ENCODE measurements at places on chromosomes 6 and 20.

GRCh38 chr6:100806296-100806695 lies 74.8 kb downstream of the ASCC3 start:
- DNase-seq = no peak

GRCh38 chr6:166162599-166163342 lies 4.9 kb downstream of the TBXT start:
- DNase-seq = no peak

GRCh38 chr20:17859002-17859615 lies 109.5 kb downstream of the SNX5 start:
- no peak for DNase-seq

DNA sequence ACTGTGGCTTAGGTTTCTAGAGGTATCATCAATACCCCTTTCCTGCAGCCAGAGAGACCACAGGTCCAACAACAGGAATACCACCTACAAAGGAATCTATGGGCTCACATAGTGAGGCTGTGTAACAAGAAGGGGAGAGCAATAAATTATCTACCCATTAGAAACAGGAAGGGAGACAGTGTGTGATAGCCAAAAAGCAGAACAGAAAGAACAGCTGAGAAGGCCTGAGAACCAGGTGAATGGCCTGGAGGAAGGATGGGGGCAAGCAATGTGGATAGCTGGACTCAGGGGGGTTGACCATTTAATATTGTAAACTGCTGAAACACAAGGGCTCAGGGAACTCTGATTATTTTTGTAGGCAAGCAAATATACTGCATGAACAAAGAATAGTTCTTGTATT lies 628.2 kb downstream of the COL12A1 start:
- no peak for DNase-seq

- no peak for DNase-seq
Measured at GRCh38 chr6:158503222-158503621, 56.7 kb upstream of the TMEM181 start.

DNA sequence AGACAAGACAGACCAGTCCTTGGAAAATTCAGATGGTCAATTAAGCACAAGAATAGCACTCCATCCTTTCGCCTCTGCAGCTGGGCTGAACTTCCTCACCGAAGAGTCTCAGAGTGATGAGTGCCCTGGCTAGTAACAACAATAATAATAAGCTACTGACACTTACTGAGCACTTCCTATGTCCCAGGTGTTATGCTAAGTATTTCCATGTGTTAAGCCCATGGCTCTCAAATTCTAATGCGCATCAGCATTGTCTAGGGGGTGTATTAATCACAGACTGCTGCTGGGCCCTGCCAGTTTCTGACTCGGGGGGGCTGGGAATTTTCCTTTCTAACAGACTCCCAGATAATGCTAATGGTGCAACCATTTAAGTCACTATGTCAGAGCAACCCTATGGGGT lies 118.2 kb upstream of the LRFN2 start:
- no peak for DNase-seq

GRCh38 chr20:62133864-62134263 lies 9.3 kb downstream of the PSMA7 start:
- no peak for DNase-seq

DNA sequence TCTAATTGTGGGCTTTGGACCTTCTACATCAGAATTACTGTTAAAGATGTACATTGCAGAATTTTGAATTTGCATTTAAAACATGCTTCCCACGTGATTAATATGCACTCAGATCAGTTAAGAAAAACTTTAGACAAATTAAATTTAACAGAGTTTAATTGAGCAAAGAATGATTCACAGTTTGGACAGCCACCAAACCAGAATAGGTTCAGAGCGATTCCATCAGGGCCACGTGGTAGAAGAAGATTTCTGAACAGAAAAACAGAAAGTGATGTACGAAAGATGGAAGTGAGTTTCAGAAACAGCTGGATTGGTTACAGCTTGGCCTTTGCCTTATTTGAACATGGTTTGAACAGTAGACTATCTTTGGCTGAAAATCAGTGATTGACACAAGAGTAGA lies 704.2 kb upstream of the MAP3K7 start:
- DNase-seq = no peak

DNA sequence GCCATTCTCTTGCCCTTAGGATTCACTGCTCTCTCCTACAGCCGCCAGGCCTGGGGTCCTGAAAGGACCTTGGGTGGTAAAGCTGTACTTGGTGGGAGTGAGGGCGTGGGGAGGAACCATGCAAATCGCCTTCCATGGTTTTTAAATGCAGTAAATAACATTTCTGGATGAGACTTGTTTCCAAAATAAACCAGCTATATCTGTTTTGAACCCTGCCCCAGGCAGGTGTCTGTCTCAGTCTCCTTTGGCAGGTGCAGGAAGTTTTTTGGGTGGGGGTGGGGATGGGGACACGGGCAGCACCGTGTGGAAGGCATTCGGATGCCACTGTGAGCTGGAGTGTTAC lies 14.3 kb downstream of the ITPA start:
- DNase-seq = no peak

DNA sequence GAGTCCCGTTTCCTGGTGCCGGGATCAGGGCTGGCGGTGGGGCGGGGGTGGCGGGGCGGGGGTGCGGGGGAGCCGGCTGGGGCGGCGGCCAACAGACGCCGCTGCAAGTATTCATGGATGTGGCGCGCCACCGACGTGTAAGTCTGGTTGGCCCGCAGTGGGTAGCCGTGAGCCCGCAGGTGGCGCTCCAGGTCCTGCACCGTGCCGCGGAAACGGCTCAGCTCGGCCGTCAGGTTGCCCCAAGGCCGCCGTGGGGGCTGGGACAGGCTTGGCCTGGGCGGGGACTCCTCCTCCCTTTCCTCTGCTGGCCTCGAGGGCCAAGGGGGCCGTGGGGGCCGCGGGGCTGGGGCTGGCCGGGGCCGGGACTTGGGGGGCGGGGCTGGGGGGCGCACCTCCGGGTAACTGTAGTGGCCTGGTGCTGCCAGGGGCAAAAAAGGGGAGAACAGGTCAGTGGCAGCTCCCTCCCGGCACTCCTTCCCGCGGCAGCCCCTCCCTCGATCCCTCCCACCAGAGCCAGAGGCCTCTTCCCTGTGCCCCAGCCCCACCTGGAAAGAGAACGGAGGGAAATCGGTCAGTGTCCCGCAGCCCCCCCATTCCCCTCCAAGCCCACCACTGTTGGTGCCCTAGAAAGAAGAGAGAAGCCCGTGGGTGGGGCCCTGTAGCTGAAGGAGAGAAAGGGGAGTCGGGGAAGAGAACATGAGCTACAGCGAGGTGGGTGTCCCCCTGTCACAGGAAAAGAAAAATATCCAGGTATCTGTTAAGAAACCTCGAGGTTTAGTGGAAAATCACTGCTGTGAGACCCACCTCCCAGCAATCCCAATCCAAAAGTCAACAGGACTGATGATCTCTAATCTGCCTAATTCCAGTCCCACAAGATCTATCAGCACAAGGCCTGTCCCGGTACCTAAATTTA lies 21.3 kb downstream of the TNXB start:
- DNase-seq = peak; percentile 67

- no peak for DNase-seq
Measured at GRCh38 chr6:65123521-65123920, 583.5 kb downstream of the EYS start.

DNA sequence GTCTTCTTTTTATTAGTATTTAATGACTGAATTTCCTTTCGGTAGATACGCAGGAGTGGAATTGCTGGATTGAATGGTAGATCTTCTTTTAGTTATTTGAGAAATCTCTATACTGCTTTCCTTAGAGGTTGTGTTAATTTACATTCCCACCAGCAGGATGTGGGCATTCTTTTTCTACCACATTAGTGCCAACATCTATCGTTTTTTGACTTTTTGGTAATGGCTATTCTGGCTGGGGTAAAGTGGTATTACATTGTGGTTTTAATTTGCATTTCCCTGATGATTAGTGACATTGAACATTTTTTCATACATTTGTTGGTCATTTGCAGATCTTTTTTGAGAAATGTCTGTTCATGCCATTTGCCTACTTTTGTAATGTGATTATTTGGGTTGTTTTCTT lies 37.1 kb downstream of the SUMO4 start:
- no peak for DNase-seq

DNA sequence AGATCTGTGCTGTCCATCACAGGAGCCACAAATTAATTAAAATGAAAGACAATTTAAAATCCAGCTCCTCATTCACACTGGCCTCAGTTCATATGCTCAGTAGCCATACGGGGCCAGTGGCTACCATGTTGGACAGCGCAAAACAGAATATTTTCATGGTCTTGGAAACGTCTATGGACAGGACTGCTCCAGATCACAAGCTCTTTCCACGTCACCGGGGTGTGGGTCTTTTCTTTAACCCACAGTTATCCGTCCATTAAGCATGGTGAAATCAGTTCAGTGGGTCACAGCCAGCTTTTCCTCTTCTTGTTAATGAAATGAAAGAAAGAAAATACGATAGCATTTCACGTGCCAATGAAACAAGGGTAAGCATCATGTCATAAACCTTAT lies 24.1 kb downstream of the GFOD1 start:
- no peak for DNase-seq

DNA sequence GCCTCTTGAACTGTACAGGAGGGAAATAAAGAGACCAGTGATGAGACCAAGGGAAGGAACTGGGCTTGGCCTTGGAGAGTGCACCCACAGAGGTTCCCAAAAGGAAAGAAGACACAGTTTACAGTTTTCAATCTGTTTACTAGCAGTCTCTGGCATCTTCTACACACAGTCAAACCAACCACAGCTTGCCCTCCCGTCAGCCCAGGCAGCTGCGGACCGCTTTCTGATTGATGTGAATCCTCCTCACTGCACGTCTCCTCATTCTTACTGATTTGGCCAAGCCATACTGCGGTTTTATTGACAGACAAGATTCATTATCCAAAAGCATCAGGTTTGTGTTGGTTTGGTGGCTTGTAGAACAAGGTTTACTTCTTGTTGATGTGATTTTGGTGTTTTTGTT lies 104.5 kb upstream of the ASF1A start:
- no peak for DNase-seq

- DNase-seq = no peak
Measured at GRCh38 chr6:168712993-168713392, 272.0 kb downstream of the SMOC2 start.

DNA sequence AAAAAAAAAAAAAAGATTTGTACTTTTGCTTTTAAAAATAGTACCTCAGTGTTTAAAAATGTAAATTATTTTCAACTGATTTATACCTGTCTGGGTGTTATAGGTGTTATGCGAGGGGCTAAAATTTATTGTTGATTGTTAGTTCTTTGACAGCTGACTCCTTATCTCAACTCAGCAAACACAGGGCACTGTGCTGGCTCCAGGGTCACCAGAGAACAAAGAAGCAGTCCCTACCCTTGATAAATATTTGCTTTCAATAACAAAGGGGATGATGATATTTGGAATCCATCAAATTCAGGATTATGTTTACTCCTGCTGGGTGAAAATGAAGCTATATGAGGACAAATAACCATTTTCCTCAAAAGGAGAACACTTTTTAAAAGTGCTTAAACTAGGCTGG lies 34.2 kb upstream of the KAT14 start:
- DNase-seq = no peak

DNA sequence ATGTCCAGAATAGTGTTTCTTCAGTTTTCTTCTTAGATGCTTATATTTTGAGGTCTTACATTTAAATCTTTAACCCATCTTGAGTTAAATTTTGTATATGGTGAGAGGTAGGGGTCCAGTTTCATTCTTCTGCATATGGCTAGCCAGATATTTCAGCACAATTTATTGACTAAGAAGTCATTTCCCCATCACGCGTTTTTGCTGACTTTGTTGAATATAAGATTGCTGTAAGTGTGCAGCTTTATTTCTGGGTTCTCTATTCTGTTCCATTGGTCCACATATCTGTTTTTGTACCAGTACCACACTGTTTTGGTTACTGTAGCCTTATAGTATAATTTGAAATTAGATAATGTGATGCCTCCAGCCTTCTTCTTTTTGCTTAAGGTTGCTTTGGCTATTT lies 179.6 kb downstream of the AKAP7 start:
- no peak for DNase-seq

GRCh38 chr20:47309394-47309793 lies 47.1 kb downstream of the ZMYND8 start:
- no peak for DNase-seq

DNA sequence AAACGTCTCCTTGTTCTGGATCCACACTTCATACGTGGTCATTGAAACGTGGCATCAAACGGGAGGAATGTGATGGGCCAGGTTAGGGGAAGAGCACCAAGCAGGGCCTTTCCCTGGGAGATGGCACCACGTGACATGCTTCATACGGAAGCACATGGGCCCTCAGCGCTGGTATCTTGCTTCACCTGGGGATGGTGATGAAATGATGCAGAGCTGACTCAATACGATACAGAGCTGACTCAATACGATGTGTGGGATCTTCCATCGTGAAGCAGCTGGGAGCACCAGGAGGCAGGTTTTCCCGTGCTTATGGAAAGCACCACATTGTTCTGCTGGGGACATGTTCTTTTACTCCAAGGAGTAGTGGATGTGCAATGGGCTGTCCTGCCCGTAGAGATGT lies 22.5 kb upstream of the TAGAP start:
- DNase-seq = no peak

DNA sequence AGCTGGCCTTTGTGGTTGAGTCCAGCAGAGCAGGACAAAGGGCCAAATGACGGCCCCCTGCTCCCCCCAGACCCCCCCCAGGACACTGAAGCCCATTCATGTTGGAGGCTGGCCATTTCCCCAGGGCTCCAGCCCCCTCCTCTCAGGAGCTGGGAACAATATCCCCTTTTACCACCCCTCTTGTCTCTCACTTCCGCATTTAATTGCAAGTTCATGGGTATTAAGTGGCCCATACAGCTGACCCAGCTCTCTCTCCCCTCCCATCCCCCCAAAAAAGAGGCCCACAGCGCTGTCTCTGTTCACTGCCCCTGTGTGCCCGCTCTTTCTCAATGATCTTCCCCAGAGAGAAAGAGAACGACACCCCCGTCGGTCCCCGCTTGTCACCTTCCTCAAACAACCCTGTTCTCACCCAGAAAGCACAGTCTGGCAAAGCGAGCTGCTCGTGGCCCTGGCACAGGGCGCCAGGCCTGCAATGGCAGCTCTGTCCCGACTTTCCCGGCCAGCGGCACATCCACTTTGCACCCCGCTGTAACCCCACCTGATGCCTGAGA lies 30.4 kb downstream of the PREX1 start:
- DNase-seq = no peak

GRCh38 chr20:61950641-61951071 lies 115.0 kb downstream of the TAF4 start:
- no peak for DNase-seq

GRCh38 chr20:53708129-53708968 lies 114.7 kb upstream of the ZNF217 start:
- DNase-seq = peak; percentile 44

GRCh38 chr6:17861361-17861760 lies 126.1 kb downstream of the KIF13A start:
- DNase-seq = no peak

DNA sequence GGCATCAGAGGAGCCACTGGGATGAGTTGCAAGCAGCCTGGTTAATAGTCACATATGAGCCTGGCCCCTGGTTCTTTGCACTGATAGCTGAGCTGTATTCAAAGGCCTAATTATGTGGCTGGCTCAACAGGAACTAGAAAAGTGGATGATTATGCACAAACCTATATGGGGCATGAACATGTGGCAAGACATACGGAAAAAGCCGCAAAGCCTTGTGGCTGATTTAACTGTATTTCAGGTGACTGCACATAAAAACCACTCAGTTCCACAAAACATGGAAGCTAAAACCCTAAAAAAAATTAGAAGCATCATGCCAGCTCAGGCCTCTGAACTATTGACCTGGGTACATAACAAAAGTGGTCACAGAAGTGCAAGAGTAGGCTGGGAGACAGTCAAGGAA lies 13.0 kb upstream of the MUC22 start:
- no peak for DNase-seq

GRCh38 chr6:31400467-31401289 lies 2.7 kb upstream of the MICA start:
- DNase-seq = peak; percentile 43

All from stimulated activated CD4-positive, alpha-beta T cell treated with anti-CD3 and anti-CD28 coated beads, TNF-alpha, amount 100 ng/mL, for 48 hours (primary cell).